ENCODE measurements at places on chromosomes 3 and 15. TPM values are rescaled to one million over a fixed set of nuclear protein-coding genes. Genes with fewer than 3 reads are reported as not detected.

The SPINK8 gene
- total RNA-seq, result not detected

The FAM107A gene
- not detected for total RNA-seq

The CSPG5 gene
- 1.4 TPM for total RNA-seq

The ATP13A3 gene
- 33.9 TPM for total RNA-seq

The PLCB2 gene
- 0.70 TPM for total RNA-seq

The SI gene
- total RNA-seq, result not detected

The KNG1 gene
- 0.07 TPM for total RNA-seq

The SLCO3A1 gene
- 19.2 TPM for total RNA-seq

The KIF7 gene
- total RNA-seq, result 3.5 TPM

The ARHGEF26 gene
- total RNA-seq, result 6.7 TPM

The CPLX3 gene
- 0.05 TPM for total RNA-seq

The THBS1 gene
- 23.9 TPM for total RNA-seq

The C2CD4B gene
- 0.07 TPM for total RNA-seq

The C3orf49 gene
- not detected for total RNA-seq

The NUP210 gene
- total RNA-seq, result 41.9 TPM

The TMCO5A gene
- not detected for total RNA-seq

The GPR27 gene
- total RNA-seq, result 3.1 TPM

The NAALADL2 gene
- 0.23 TPM for total RNA-seq

The SEMA7A gene
- 2.3 TPM for total RNA-seq

The ILDR1 gene
- total RNA-seq, result not detected

The LRTM1 gene
- total RNA-seq, result not detected

The ELP6 gene
- total RNA-seq, result 26.6 TPM

The SLC6A20 gene
- not detected for total RNA-seq

The VGLL3 gene
- 6.8 TPM for total RNA-seq

The PPP1R14D gene
- not detected for total RNA-seq

The MINAR1 gene
- total RNA-seq, result 0.54 TPM

The ASB14 gene
- not detected for total RNA-seq

The GOLGB1 gene
- 20.6 TPM for total RNA-seq

The ABHD17C gene
- 39.1 TPM for total RNA-seq

The SIDT1 gene
- 0.69 TPM for total RNA-seq

The EFCC1 gene
- 0.03 TPM for total RNA-seq

The PPM1M gene
- total RNA-seq, result 4.7 TPM

The DZIP3 gene
- total RNA-seq, result 3.9 TPM

The UBP1 gene
- total RNA-seq, result 59.0 TPM

The PPARG gene
- 36.5 TPM for total RNA-seq

The CNTN3 gene
- total RNA-seq, result not detected

The GOLGA6L4 gene
- total RNA-seq, result 0.90 TPM

The C3orf22 gene
- not detected for total RNA-seq

The CCRL2 gene
- 0.18 TPM for total RNA-seq

The P2RY12 gene
- not detected for total RNA-seq

The RAB6B gene
- 2.4 TPM for total RNA-seq

The GOLGA8J gene
- total RNA-seq, result 0.06 TPM

The GRK7 gene
- not detected for total RNA-seq

The LRRC2 gene
- not detected for total RNA-seq

The EFCAB12 gene
- 0.45 TPM for total RNA-seq

The RLBP1 gene
- not detected for total RNA-seq

The IL17RD gene
- total RNA-seq, result 1.3 TPM

The SNX22 gene
- 0.90 TPM for total RNA-seq

The LIPC gene
- 0.11 TPM for total RNA-seq

The ESYT3 gene
- total RNA-seq, result 1.1 TPM

The IL17RC gene
- 18.5 TPM for total RNA-seq

The TTLL13 gene
- 0.09 TPM for total RNA-seq

The CLRN1 gene
- total RNA-seq, result not detected

The DLL4 gene
- total RNA-seq, result 0.65 TPM

The GOLGA6L7 gene
- total RNA-seq, result not detected

The FSIP1 gene
- 0.49 TPM for total RNA-seq

The TLR9 gene
- total RNA-seq, result 0.05 TPM

The FMN1 gene
- 0.25 TPM for total RNA-seq

The GABRR3 gene
- total RNA-seq, result not detected

All from A549 treated with CORT108297 at 1 μM for 4 hours (cell line).